Left cardiac atrium (tissue), 4 donors: ENCODE measurements at places on chromosomes 4 and X.

DNA sequence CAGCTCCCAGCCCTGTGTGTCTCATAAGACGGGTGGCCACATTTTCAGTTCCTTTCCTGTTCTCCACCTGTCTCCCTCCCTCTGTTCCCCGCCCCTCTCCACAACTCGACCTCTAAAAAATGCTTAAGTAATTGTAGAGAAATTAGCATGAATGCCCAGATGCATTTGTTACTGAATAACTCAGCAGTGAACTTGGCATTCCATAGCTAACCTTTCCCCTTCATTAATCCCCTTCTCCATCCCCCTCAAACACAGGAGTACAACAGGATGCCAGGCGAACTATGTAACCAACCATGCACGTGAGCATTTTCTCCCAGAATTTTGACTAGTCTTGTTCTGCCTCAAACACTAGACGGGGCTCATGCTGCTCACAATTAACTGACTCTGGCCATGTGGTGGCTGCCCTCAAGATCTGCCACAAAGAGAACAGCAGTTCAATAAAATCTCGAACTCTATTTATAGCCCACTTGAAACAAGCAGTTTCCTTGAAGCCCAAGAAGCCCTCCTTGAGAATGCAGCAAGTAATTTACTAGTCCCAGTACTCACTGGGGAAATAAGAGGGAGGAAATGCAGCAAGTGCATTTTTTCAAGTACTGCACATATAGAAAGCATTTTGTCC, 351.2 kb downstream of the ARHGAP24 start:
- DNase-seq = no peak

DNA sequence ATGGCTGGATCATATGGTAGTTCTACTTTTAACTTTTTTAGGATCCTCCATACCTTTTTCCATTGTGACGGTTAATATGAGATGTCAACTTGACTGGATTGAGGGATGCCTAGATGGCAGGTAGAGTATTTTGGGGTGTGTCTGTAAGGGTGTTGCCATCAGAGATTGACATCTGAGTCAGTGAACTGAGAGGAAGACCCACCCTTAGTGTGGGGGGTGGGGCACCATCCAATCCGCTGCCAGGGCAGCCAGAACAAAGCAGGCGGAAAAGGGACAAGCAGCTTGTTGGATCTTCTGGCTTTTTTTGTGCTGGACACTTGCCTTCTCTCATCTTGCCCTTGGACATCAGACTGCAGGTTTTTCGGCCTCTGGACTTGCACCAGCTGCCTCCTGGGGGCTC, 168.5 kb upstream of the CXCL13 start:
- DNase-seq = no peak

DNA sequence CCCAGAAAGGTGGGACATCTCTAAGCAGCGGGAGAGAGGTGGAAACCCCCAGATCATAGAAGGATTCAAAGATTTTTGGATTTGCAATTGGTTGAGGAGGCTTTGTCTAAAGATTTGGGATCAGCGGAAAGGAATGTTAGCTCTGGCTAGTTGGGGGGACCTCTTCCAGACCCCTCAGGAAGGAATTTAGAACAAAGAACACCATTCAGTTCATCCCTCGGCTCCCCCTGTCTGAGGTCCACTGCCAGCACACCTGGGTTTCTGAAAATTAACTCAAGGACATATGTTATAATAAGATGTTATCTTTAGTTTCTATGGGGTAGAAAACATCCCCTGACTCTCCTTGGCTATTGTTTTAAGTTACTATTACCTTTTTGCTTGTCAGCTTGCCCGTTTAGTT, 163.6 kb downstream of the CEP135 start:
- DNase-seq = no peak

GRCh38 chrX:140917354-140918115, 84.9 kb upstream of the SPANXB1 start:
- no peak for DNase-seq

GRCh38 chr4:39587881-39588280, 50.8 kb downstream of the SMIM14 start:
- no peak for DNase-seq

DNA sequence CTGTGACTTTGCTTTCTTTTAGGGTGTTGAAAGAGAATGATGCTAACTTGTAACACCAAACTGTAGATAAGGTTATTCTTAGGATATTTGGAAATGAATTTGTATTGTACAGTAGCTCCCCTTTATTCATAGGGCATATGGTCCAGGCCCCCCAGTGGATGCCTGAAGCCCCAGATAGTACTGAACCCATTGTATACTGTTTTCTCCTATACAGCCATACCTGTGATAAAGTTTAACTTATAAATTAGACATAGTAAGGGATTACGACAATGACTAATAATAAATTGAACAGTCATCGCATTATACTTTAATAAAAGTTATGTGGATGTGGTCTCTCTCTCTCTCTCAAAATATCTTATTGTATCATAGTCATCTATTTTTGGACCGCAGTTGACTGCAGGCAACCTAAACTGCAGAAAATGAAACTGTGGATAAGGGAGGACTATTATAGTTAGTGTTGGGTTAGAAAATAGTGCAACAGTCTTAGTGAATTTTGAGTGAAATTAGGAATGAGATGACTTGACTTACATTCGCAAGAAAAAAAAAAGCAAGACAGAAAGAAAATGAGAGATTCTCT, 105.1 kb downstream of the CLDN22 start:
- DNase-seq = no peak

- no peak for DNase-seq
Observed at GRCh38 chrX:116841290-116841689, 378.5 kb upstream of the CT83 start.

DNA sequence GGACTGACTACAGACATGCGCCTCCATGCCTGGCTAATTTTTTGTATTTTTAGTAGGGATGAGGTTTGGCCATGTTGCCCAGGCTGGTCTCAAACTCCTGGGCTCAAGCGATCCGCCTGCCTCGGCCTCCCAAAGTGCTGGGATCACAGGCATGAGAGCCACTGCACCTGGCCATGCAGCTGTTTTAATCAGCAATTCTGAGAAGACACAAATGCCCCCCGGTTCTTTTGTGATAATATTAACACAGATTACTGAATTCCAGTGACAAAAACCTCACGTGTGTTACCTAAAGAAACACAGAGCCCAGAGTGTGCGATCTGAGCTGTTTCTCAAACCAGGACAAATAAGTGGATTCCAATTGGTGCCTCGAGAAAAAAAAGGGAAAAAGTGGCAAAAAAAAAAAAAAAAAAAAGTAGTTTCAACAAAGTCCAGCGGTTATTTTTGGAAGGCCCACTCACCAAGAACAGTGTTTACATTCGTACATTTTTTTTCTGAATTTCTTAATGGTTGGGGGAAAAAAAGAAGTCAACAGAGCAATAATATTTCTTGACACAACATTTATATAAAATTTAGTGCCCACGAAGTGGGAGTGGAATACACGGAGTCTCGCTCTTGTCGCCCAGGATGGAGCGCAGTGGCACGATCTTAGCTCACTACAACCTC, 17.2 kb downstream of the DHRSX start:
- DNase-seq = no peak

DNA sequence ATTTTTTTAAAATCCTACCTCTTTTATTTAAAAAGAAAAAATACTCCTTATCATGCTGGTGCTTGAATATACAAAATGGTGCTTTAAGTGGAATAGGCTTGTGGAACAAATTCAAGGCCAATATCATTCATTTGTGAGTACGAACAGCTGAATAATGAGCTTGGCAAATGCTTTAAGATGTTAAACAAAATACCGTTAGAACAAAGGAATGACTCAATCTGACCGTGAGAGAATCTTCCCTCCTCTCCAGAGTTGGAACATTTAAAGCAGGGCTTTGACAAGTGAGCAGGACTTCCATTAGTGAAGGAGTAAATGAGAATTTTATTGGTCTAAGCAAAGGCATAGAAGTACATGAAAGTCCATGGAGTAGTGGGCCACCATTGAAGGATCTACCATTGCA, 74.5 kb downstream of the DCLK2 start:
- no peak for DNase-seq

- no peak for DNase-seq
Observed at GRCh38 chrX:68112321-68112720, 321.0 kb downstream of the OPHN1 start.

- DNase-seq = no peak
Observed at GRCh38 chr4:1259966-1260365, 11.0 kb upstream of the CTBP1 start.

GRCh38 chr4:143554728-143555597, 41.5 kb downstream of the SMARCA5 start:
- no peak for DNase-seq

GRCh38 chr4:48862661-48863060, 31.8 kb downstream of the OCIAD1 start:
- no peak for DNase-seq

- DNase-seq = no peak
Observed at GRCh38 chr4:170743633-170744032, 653.9 kb upstream of the AADAT start.

- no peak for DNase-seq
Observed at GRCh38 chr4:3689006-3689405, 77.2 kb upstream of the ADRA2C start.

DNA sequence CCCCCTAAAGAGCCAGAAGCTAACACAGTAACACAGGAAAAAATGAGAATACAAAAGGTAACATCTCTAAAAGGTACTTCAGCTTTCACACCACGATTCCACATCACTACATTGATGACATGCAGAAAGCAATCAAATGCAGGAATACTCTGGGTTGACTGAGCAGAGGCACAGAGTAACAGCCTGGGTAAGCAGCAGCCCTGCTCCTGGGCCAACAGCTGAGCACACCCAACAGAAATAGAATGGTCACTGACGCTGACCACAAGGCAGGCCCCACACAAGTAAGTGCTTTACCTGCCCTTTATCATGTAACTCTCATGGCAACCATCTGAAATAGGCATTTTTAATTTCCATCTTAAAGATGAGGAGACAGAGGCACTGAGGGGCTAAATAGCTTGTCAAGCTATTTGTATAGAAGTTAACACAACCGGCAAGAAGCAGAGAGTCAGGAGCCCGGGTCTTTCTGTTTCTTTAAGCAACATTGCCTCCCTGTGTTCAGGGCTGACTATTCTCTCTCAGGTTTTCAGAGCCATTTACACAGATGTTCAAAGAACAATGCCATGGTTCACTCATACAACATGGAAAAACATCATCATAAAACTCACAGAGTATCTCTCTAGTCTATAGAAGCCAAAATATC, 168.9 kb downstream of the ZNF674 start:
- DNase-seq = no peak

DNA sequence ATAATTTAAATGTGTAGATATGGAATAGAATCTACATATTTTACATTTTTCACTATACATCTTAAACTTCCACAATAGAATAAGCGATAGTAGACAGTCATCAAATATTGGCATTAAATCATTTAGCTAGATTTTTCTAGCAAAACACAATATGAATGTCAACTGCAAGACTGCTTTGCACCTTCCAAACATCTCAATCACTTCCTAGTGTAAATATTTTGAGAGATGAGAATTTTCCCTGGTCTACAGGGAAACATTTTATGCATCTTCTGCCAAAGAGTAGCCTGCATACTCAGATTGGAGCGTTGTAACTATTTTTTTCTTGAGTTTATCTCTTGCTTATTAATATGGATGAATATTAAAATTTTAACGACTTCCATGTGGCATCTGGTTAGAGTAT, 897.4 kb downstream of the CENPC start:
- DNase-seq = no peak

- no peak for DNase-seq
Observed at GRCh38 chr4:99076292-99076976, 12.2 kb downstream of the ADH5 start.

- no peak for DNase-seq
Observed at GRCh38 chr4:137705171-137705783, 173.0 kb upstream of the PCDH18 start.

DNA sequence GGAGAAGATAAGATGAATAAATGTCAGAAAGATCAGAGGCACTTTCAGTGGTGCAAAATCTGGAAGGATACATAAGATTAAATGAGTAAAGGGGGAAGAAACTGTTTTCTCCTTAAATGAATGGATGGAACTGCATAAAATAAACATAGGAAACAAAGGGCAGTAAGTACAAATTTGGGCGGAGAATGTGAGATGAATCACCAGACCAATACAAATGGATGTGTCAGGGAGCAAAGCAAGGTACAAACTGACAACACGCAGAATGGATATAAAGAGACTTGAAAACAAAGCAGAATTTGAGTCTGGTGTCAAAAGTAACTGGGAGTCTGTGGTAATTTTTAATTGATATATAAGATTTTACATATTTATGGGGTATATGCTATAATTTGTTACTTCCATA, 175.3 kb upstream of the PCDH18 start:
- no peak for DNase-seq

DNA sequence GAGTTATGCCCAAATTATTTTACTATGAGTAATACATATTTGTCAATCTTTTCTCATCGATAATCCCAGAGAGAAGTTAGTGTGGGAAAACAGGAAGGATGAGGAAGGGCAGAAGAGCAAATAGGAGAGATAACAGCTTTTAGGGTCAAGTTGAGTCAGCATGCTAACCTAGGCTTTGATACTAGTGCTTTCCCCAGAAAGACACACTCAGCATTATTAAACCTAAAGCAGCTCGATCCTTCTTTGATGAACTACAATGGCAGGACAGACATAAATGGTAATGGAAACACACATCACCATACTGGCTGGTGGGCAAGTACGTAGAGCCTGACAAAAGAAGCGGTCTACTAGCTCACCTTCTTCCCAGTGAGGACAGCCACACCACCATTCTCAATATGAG, 20.5 kb downstream of the AIFM1 start:
- DNase-seq = no peak

GRCh38 chr4:43425206-43425605, 532.7 kb downstream of the GRXCR1 start:
- DNase-seq = no peak

GRCh38 chr4:143406523-143406922, 69.8 kb downstream of the GAB1 start:
- DNase-seq = peak; percentile 74

GRCh38 chr4:128690011-128690410, 119.5 kb upstream of the JADE1 start:
- no peak for DNase-seq

DNA sequence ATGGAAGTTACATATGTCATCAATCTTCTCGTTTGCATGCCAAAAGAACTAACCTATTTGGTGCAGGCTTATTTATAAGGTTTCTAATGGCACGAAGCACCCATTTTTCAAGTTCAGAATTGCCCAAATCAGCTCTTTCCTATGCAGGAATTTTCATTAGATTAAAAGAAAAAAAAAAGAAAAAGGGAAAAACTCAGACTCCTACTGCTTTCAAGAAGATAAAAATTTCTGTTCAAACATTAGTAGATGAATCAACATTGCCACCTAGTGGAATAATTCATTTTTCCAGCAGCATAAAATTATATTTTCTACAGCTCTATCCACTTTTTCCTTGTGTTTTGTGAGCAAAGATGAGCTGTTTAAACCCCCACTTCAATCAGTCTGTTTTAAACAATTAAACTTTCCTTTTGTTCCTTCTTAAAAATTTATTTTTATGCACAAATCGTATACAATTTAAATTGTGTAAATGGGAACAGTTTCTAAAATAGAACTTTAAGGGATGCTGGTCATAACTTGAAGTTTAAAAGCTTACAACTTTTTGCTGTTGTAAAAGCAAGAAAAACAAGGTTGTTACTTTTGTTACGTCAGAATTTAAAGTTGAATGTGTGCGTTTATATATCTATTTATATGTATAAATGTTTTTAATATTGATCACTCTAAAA, 309.9 kb downstream of the ARAP2 start:
- DNase-seq = no peak

GRCh38 chr4:8133897-8134563, 24.6 kb downstream of the ABLIM2 start:
- DNase-seq = no peak

- no peak for DNase-seq
Observed at GRCh38 chr4:66339007-66339406, 668.7 kb upstream of the EPHA5 start.
